ENCODE measurements at places on chromosomes 4 and X.

- DNase-seq = no peak
Measured at GRCh38 chr4:75422998-75423397, 91.2 kb downstream of the RCHY1 start.

- no peak for DNase-seq
Measured at GRCh38 chr4:55020131-55020530, 105.3 kb downstream of the KDR start.

- DNase-seq = no peak
Measured at GRCh38 chr4:140969296-140969695, 164.0 kb downstream of the RNF150 start.

DNA sequence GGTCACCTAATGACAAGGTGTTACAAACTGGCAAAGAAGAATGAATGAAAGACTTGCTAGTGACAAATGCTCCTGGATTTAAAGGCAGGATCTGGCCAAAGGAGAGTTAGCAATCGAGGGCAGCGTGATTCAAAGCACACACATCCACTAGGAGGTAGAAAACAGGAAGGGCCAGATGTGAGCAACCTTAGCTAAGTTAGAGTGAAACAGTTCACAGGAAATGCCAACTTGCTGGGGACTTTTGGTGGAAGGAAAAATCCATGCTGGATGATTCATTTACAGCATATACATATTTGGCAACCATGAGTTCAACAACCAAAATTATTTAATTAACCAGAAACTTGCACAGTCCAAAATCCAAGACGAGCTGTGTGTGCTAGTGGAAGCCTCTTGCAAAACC, 276.9 kb downstream of the PTTG2 start:
- DNase-seq = no peak

GRCh38 chrX:124341396-124342132, 4.8 kb upstream of the SH2D1A start:
- DNase-seq = no peak

DNA sequence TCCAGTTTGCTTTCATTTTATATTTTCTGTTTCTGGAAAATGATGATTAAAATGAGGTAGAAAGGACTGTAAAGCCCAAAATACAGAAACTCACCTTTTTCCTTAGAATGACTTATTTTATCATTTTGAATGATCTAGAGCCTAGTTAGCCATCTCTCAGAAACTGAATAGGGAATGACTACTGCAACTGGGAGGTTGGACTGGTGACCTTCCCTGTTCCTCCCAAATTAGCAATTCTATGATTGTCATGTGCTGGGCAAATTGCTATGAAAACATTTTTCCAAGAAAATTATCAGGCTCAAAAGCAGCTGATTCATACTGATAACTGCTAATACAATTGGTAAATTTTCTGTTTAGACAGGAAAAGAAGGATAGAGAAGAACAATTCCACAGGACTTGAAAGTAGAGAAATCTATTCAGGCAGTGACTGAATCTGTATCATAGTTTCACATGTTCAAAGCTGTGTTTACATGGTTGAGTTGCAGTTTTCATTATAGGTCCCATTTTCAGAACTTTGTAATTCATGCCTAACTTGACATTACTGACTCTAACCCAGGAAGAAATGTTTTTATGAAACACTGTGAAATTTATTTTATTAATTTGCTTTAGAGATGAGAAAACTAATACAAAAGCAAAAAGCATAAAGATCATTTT, 43.4 kb upstream of the SEC24B start:
- no peak for DNase-seq

DNA sequence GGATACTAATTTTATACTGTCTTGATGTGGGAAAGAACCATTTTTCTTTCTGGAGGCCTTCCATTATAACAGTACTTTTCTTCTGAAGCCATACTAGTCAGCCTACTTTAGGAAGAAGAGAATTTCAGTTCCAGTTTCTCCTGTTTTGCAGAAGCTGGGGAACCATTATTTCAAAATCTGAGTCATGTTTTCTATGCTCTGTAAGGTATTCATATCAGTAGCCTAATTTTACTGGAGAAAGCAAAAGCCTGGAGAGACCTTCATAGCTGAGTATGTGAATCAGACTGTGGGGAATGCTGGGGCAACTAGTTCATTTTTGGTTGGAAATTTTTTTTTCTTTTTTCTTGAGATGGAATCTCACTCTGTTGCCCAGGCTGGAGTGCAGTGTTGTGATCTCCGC, 22.4 kb downstream of the AFF1 start:
- DNase-seq = no peak

DNA sequence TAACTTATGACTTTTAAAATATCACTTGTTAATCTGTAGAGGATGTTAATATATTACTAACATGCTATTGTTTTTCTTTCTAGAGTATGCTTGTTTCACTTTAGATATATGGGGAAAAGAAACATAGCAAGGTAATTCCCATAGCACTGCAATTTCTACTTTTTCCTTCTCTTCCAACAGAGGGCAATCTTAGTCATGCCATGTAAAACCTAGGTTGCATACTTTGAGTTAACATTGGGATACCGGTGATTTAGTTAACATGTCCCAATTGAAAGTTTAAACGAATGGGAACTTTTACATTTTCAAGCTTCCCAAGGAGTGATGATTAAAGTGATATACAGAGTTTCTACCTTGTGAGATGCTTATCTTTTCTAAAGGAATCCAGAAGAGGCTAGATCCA, 89.4 kb upstream of the IL13RA1 start:
- DNase-seq = no peak

DNA sequence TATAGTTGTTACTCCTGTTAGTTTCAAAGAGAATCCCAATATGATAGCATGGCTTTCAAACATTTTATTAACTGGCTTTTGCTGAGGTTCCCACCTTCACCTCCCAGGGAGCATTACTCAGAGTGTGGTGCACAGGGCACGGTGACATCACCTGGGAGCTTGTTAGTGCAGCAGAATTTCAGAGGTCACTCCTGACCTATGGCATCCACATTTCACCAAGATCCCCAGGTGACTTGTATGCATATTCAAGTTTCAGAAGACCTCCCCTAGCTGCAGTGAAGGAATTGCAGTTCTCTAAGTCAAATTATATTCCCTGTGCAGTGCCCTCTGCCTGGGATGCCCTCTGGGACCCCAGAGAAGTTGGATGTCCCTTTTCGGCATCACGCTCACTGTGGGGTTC, 29.7 kb upstream of the LNX1 start:
- no peak for DNase-seq

GRCh38 chr4:146343199-146343598, 128.9 kb downstream of the REELD1 start:
- DNase-seq = no peak

DNA sequence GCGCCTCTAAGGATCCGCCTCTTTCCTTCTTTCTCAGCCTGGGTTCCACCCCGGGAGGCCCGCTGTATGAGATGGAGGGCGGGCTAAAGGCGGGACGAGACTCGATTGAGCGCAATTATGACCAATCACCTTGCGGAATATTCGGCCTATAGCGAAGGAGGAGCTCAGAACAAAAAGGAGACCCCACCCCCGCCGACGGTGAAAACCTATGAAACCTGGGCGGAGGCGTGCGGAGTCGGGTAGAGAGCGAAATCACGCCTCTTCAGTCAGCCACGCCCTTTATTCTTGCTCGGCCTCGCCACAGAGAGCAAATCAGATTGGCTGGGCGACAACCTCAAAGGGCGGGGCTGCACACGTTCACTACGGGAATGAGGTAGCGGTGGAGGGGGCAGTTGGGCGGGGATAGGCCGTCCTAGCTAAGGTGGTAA, 615 bp upstream of the CDK16 start:
- DNase-seq = peak; percentile 97

- DNase-seq = peak; percentile 74
Measured at GRCh38 chr4:92580816-92581215, 277.1 kb downstream of the GRID2 start.

GRCh38 chr4:126448086-126448845, 1133.5 kb downstream of the FAT4 start:
- DNase-seq = no peak

DNA sequence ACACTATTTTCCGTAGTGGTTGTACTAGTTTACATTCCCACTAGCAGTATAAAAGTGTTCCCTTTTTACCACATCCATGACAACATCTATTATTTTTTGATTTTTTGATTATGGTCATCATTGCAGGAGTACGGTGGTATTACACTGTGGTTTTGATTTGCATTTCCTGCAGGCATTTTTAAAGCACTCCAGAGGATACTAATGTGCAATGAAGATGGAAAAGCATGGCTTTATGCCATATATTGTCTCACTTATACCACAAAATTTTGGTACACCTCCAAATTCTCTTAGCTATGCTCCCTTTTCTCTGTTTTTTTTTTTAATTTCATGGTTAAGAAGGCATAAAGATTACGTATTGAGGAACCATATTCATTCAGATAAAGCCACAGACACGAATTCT, 35.1 kb upstream of the NPY2R start:
- DNase-seq = no peak

DNA sequence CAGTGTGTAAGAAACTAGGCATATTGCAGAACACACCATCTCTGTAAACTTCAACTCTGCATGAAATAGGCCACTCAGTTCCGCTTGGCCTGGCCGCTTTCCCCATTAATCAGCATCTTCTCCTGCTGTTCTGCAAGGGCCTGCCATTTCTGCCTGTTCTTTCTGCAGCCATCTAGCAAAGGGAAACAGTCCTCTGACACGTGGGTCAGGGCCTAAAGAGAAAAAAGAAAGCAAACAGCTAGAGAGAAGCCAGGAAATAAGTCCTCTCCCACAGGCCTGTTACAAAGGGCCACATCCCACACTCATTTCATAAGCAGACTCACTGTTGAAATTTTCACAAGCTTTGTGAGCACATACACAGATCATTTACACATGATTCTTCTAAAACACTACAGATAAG, 130.1 kb downstream of the PDE5A start:
- peak; percentile 40 for DNase-seq

- DNase-seq = no peak
Measured at GRCh38 chr4:141807103-141807891, 170.9 kb downstream of the IL15 start.
